Activated naive CD4-positive, alpha-beta T cell treated with anti-CD3 and anti-CD28 coated beads, Interleukin-2, amount 50 U/mL, for 16 hours (primary cell): ENCODE measurements at places on chromosomes 1 and 21.

DNA sequence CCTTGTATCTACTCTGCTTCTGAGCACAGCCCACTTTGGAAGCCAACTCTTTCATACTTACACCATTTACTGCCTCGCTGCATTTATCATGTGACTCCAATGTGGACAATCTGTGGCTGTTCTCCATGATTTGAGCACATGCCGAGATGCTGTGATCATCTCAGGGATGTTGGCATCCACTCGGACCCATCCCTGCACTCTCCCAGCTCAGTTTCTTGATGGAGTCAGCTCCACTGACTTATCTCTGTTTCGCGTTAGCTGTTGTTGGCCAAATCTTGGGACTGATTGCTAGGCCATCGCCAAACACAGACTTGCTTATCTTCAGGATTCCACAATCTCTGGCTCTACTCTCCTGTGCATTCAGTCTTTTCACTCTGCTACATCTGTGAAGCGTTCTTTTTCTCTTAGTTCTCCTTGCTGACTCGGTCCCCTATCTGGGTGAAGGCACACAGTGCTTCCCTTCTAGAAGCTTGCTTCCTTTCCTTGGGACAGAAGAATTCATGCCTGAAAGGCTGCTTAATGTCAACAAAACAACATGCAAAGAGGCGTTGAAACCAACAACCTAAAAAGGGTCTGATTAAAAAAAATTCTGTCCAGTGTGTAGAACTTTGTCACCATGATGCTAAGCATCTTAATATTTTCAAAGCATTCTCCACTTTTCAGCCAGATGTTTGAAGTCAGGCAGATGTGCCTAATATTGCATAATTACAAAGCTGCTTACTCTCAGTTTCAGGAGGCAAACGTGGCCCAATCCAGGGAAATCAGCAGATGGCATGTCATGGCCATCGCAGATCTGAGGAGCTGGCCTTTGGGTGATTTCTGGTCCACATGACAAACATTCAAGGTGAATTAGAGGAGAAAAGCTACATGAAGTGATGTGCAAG is 120.7 kb downstream of the NGF start:
- no peak for DNase-seq

- no peak for DNase-seq
Measured at GRCh38 chr1:92310185-92310597, 11.3 kb downstream of the RPAP2 start.

- DNase-seq = no peak
Measured at GRCh38 chr1:209689477-209689876, 14.3 kb downstream of the G0S2 start.

GRCh38 chr1:172917972-172918371 is 132.8 kb downstream of the TNFSF18 start:
- no peak for DNase-seq

GRCh38 chr21:38505654-38506523 is 7.6 kb upstream of the ERG start:
- no peak for DNase-seq

DNA sequence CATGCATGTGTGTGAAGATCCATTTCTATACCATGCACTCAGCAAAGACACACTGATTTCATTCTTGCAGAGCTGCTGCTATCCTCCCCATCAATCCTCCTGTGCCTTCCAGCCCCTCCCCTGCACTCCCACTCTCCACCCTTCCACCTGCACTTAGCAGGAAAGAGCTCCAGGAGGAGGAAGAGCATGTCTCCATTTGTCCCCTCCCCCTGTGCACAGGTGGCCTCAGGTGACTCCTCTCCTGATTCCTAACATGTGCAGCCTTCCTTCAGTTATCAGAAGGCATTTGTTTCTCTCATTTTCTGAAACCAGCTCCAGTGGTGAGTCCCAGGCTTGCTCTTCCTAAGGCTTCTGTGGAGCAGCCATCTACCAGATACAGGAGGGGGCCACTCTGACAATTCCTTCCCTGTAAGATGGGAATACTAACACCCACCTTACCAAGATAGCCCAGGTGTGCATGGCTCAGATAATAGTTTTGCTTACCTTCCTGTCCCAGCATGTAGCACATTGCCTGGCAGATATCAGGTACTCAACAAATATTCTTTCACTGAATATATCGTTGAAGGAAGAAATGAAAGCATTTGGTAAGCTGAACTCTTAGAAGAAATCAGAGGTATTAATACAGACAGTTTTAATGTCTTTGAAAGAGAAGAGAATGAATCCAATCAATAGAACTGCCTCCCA is 21.9 kb upstream of the FAM3B start:
- DNase-seq = no peak

DNA sequence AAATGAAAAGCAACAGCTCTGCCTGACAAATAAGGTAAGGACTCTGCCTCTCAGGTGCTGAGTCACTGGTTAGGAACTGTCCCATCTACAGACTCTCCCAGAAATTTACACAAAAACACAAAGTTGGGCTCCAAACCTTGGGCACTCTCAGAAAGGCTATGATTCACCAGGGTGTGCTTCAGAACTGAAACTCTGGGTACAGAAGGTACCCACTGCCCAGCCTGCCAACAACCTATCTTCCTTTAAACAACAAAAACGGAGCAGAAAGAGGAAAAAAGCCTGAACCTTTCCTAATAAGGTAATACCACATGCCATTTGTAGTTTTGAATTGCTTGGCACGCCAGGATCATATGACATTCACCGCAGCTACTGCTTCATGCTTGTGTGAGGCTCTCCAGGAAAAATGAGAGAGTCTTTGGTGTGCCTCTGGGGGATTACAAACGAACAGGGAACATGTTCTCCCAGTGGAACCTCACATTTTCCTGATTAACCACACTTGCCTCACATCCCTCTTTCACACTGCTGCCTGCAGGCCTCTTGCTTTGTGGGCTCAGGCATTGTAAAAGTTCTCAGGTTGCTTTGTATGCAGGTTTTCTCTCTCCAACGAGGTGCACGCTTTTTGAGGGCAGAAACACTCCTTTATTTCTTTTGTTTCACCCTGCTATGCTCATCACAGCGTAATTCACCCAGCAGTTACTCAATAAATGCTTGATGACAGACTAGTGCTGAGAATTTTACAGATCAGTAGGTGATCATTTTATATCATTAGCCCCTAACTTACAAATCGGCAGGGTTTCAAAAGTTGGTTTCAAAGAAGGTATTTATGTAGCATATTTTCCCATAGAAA is 65.1 kb downstream of the GADD45A start:
- no peak for DNase-seq

- DNase-seq = no peak
Measured at GRCh38 chr1:224704107-224704735, 88.1 kb downstream of the CNIH3 start.

DNA sequence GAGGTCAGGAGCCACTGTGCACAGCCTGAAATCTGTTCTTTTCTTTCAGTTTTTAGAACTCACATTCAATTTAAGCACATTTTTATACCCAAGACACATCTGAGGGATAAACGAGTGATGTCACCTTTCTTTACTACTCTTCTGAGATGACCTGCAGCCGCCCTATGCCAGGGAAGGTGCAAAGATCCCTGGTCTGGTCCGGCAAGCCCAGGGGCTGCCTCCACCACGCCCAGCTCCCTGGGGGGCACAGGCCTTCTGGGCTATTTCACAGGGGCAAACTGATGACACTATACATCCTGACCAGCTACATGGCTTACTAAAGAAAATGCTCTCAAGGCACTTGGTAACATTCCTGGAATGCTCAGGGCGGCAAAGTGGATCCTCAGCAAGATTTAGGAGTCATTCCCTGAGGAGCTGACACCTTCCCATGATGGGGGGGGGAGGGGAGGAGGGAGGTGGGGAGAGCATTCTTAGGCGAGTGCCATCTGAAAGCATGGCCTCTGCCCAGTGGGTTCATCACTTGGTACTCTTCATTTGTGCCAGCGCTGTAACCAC is 11.3 kb downstream of the MRAP start:
- no peak for DNase-seq

DNA sequence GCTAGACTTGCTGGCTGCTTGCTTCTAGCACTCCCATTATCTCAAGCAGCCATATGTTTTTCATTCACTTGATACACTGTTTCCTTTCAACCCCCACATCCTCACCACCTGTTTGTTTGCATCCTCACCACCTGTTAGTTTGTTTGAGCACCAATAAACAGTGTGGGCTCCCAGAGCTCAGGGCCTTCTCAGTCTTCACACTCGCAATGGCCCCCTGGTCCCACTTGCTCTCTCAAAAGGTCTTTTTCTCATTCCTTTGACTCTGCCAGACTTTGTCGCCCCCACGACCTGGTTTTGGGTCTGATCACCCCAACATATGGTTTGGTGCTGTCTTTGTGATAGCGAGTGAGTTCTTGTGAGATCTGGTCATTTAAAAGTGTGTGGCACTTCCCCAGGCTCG is 6.2 kb upstream of the PADI4 start:
- DNase-seq = no peak

GRCh38 chr21:28959367-28960099 is 33.1 kb downstream of the LTN1 start:
- DNase-seq = no peak

DNA sequence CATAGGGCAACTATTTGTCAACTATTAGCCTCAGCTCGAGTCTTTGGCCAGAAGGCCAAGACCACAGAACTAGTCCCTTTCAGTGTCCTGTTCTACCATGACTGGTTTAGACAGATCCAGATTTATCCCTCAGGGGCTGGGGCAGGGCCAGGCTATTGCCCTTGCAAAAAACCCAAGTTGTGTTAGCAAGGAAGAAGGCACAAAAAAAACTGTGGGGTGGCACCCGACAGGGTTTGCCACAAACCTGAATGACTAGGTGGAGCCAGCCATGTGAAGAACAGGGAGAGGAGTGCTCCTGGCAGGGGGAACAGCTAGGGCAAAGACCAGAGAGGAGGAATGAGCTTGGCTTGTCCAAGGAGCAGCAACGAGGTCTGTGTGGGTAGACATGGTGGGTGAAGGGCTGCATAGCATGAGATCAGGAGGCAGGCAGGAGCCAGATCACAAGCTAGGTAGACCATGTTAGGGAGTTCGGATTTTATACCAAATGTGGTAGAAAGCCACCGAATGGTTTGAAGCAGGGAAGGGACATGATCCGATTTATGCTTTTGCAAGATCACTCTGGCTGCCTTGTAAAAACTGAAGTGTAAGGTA is 4.3 kb downstream of the DCST1 start:
- DNase-seq = no peak

DNA sequence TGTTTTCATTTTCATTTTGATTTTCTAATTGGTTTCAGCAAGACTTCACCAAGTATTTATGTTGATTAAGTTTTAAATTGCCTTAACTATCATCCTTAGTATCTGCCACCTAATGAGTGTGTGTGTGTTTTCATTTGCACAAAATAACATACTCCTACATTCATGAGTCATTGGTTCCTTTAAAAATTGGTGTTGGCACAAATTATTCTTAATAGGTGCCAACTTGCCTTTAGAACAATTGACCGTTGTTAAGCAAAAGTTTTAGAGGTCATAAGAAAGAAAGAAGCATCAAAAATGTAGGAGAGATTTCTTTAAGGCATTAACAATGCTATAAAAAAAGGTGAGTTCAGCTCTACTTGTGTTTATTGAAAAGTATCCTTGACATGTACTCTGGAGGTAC is 77.5 kb downstream of the FNBP1L start:
- DNase-seq = no peak

GRCh38 chr1:220315070-220315839 is 43.0 kb upstream of the RAB3GAP2 start:
- no peak for DNase-seq

DNA sequence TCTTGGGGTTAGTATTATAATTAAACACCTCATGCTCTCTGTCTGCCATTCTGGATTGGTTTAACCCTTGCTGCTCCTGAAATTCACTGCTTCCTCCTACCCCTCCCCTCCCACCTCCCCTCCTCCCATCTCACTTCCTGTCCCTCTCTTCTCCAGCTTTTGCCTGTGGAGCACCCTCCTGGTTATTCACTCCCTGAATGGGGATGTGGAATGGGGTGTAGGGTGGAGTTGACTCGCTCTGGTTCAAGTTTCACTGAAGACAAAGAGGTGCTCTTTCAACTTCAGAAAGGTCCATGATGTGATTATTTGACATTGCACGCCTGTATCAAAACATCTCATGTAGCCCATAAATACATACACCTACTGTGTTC is 160.5 kb downstream of the PLXNA2 start:
- DNase-seq = no peak

DNA sequence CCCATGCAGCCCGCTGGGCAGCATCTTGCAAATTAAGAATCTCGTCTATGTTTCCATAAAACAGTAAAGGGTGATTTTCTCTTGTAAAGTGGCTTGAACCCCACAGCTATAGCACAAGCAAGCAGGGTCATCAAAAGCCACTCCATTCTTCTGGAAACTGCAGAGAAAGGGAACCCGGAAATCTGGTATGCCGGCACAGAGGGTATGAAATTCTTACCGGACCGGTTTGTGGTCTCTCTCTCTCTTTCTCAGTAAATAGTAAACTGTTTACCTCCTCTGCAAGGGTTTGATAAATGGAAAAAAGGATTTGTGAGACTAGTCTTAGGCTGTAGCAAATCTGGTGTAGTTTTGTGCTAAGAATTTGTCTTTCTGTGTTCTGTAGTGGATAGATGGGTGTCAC is 2.7 kb upstream of the ADSS2 start:
- DNase-seq = no peak

GRCh38 chr1:29233693-29234092 is 2.6 kb upstream of the PTPRU start:
- DNase-seq = no peak

- no peak for DNase-seq
Measured at GRCh38 chr1:21775985-21776562, 6.9 kb downstream of the USP48 start.

- no peak for DNase-seq
Measured at GRCh38 chr1:200708161-200708560, 30.5 kb upstream of the CAMSAP2 start.
